ENCODE measurements at places on chromosomes 5 and 9. TPM values are rescaled to one million over a fixed set of nuclear protein-coding genes. Genes with fewer than 3 reads are reported as not detected.

The MYMK gene
- not detected for polyA plus RNA-seq

- DNase-seq, result no peak
Measured at GRCh38 chr9:4937446-4937845, 47.6 kb upstream of the JAK2 start.

DNA sequence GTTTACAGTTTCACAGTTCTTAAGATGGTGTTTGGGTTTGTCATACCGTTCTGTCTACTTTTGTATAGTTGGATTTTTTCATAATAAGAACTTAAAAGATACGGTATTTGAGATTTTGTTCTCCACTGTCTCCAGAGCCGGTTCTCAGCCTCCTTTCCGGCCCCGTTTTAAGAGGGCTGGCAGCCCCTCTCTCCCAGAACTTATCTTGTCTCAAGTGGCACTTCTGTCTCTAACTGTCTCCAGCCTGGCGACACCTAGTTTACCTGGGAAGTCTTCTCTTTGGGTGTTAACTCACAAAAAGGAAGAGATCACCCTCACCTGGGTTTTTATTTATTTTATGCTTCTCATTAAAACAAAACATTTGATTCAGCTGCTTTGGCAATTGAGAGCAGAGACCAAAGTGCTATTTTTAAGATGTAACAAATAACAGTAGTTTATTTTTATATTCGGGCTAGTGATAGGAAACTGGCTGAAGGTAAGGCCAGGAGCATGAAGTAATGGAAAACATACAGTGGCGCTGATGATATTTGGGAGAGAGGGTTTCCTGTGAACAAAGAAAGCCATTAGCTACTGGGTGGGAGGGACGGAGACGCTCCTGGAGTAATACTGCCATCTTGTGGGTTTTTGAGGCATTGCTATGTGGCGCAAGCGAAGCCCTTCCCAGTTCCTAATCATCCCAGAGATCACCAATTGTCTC is 48.3 kb downstream of the ACER2 start:
- DNase-seq, result peak; percentile 80

DNA sequence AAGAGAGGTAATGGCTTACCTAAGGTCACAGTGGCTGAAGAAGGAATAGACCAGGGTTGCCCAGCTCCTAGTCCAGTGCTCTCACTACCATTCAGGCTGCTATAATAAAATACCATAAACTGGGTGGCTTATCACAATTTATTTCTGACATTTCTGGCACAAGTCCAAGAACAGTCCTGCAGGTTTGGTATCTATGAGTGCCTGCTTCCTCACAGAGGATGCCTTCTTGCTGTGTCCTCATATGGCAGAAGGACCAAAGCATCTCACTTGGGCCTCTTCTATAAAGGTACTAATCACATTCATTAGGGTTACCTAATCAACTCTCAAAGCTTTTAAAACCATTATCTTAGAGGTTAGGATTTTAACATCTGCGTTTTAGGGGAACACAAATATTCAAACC is 17.2 kb downstream of the STARD4 start:
- DNase-seq, result no peak

The TRAF1 gene
- 19.5 TPM for polyA plus RNA-seq

- no peak for DNase-seq
Measured at GRCh38 chr5:78659714-78660113, 11.1 kb upstream of the LHFPL2 start.

DNA sequence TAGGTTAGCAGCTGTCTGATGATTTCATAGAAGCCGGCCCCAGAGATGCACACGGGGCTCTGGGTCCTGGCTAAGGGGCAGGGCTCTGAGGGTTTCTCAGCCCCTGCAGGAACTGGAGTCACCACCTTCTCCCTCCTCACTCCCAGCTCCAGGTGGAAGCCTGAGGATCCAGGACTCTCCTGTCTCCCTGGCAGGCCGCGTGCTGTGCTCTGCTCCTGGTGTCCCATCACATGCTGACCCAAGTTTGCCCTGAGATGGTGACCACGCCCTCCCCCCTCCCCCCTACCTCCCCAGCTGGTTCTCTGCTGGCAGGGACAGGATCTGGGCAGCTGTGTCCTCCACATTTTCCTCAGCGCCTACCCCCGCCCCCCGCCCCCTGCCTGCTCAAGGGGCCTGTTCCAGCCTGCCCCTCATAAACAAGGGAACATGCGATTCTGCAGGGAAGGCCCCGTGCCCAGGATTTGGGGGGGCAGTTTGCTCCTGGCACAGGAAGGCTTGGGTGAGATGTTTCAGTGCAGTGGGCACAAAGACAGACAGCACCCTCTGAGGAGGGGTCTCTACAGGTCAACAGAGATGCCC is 87.4 kb downstream of the PSD2 start:
- no peak for DNase-seq

DNA sequence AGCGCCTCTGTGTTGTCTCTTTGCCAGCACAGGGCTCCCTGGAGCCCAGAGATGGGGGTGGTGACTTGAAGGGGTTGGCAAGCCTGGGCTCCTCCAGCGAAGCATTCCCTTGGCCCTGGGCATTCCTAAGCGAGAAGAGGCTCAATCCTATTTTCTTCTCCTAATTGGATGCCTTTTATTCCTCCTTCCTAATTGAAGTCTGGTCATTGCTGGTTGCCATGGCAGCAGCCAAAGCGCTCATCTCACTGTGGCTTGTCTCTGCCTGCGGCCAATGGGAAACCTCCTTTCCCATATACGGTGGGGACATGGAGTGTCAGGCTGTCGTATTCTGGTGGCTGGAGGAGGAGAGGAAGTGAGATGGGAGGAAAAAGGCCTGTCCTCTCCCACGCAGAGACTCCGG is 52.3 kb upstream of the RARS1 start:
- DNase-seq, result no peak

The CAMK4 gene
- polyA plus RNA-seq, result 2.6 TPM

GRCh38 chr5:157454273-157454672 is 5.7 kb upstream of the NIPAL4 start:
- no peak for DNase-seq

- peak; percentile 47 for DNase-seq
Measured at GRCh38 chr5:7869474-7870136, 657 bp downstream of the MTRR start.

GRCh38 chr9:21549251-21549765 is 67.2 kb upstream of the IFNE start:
- no peak for DNase-seq

DNA sequence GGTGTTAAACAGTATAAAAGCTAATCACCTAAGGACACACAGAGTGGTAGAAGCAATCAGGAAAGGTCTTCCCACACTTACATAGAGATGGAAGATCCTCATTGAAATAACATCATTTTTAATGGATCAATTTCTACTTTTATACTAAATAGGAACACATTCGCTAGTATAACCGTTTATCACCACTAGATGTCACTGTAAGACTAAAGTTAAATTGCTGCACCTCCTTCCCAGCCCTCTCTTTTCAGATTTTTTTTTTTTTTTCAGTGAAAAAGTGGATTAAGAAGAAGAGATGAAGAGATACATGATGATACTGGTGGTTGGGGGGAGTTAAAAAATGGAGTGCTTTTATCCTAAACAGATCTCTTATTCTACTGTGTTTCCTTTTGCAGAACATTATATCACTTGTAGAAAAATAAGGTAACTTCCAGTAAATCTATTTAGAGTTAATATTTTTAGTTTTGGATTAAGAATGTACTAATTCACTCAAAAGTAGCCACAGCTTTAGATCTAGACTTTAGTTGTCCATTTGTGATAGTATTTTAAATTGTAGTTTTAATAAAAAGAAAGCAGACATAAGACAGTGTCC is 116.9 kb upstream of the ARRDC3 start:
- peak; percentile 41 for DNase-seq

DNA sequence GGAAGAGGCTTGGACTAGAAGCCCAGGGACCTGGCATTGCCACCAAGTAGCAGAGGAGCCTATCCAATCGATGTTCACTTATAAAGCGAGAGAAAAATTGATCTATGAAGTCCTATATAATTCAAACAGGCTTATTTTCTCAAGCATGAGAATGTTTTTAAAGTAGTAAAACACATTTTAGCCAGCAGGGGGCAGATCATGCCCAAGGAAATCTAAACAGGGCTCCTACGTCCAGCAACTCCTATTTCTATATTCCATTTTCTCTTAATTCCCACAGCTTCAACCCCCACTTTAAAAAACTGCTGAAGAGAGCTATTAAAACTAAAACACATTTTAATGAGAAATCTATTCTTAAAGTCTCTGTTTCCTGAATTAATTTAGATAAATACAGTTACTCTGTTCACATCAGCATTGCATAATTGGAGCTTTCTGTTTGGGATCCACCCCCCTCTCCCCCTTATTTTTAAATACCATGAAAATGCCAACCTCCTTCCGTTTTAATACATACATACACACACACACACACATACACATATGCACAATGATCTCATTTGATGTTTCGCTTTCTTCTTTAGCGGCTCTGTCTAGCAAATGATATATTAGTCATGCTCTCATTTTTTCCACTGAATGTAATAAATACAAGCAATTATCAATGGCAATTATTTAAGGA is 144.9 kb downstream of the MYO10 start:
- DNase-seq, result peak; percentile 55

DNA sequence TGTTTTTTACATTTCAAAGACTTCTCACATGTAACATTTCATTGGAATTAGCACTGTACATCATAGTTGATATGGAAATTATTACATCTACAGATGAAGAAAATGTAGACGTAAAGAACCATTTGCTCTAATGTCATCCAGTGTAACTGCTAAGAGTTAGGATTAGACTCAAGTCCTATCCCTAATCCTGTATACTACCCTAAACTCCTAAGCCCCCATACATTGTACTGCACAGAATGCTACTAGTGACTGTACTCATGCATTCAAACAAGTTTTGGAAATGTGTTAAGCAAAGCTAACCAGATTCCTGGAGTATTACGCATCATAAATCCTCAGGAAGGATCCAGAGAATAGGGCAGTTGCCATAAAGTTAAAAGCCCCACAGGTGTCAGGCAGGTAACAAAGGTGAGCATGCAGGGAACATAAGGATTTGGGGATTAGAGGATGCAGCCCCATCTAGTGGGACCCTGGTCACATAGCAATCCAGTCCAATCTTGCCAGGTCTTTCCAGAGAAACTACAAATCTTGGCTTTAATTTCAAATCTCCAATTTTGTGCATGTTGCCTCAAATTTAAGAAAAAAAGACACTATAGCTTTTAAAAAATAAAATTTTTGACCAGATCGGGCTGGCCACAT is 32.0 kb downstream of the HAVCR1 start:
- DNase-seq, result peak; percentile 18

DNA sequence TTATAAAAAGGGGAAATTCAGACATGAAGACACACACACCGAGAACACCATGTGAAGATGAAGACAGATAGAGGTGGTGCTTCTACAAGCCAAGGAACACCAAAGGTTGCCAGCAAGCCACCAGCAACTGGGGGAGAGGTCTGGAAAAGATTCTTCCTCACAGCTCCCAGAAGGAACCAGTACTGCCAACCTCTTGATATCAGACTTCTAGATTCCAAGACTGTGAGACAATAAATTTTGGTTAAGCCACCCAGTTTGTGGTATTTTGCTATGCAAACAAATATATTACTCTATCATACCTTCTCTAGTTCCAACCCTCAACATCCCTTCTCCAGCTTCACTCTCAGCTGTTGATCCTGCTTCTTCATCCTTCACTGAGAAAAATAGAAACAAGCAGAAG is 451.1 kb downstream of the EBF1 start:
- DNase-seq, result no peak

Measured in B cell (primary cell).